ENCODE measurements at places on chromosomes 7 and 10.
A peak's percentile ranks its signal among the peaks of the same experiment; 100 is the strongest.

GRCh38 chr10:80498078-80498832 lies 39.4 kb upstream of the SH2D4B start:
- DNase-seq, result no peak

DNA sequence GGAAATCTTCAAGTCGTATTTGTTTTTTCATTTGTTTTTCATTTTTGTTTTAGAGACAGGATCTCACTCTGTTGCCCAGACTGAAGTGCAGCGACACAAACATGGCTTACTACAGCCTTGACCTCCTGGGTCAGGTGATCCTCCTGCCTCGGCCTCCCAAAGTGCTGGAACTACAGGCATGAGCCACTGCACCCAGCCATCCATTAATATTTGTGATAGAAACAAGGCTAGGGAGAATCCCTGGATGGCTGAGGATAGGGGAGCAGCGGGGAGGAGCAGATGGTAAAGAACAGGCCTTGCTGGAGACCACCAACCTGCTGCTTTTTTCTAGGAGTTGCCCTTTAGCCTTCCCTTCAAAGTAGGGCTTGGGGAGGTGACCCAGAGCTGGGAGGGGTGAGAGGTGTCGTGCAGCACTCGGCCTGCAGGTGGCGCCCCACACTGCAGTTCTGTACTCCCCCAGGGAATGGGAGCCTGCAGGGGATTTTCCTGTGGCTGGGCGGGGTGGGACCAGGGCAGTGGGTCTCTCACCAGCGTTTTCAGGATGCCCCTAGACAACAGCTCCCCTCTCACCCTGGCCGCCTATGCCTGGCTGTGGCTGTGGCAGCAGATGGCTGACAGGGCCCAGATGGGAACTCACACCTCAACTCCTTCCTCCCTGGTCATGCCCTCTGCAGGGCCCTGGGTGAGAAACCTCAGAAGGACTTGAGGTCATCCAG lies 12.6 kb upstream of the CDH23 start:
- DNase-seq, result peak; percentile 44

DNA sequence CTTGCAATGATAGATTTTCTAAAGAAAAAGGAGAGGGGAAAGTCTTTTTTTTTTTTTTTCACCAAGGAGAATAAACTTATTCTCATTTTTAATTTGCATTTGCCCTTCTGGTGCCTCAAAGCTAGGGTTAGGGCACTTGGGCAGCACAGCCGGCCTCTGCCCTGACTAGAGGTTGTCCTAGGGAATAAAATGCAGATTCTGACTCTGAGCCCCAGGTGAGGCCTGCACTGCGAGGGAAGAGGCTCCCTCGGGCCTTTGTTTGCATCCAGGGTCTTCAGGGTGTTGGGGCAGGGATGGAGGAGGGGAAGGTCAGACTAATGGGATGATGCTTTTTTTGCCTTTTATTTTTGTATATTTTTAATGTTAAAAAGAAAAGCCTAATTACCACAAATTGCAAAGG lies 7.8 kb downstream of the MYL7 start:
- DNase-seq, result no peak

- DNase-seq, result no peak
Observed at GRCh38 chr7:132872034-132872433, 209.9 kb downstream of the CHCHD3 start.

GRCh38 chr10:33556620-33557019 lies 222.2 kb upstream of the NRP1 start:
- no peak for DNase-seq

DNA sequence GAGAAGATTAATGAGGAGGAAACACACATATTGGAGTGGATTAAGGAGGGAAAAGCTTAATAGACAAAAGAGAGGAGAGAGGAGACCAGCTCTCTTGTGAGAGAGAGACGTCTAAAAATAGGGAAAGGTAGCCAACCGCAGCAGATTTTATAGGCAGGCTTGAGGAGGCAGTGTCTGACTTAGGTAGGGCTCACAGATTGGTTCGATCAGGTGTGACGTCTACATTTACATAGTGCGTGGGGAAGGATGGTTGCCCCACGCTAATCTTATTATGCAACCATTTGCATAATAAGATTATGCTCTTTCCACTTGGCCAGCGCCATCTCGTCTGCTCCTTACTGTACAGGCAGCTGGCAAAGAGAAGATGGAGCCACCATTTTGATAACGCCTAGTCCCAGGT lies 122.0 kb downstream of the MARCHF5 start:
- no peak for DNase-seq

- DNase-seq, result no peak
Observed at GRCh38 chr10:78229489-78229888, 195.8 kb downstream of the RPS24 start.

GRCh38 chr7:98760201-98760651 lies 109.6 kb downstream of the TMEM130 start:
- no peak for DNase-seq

DNA sequence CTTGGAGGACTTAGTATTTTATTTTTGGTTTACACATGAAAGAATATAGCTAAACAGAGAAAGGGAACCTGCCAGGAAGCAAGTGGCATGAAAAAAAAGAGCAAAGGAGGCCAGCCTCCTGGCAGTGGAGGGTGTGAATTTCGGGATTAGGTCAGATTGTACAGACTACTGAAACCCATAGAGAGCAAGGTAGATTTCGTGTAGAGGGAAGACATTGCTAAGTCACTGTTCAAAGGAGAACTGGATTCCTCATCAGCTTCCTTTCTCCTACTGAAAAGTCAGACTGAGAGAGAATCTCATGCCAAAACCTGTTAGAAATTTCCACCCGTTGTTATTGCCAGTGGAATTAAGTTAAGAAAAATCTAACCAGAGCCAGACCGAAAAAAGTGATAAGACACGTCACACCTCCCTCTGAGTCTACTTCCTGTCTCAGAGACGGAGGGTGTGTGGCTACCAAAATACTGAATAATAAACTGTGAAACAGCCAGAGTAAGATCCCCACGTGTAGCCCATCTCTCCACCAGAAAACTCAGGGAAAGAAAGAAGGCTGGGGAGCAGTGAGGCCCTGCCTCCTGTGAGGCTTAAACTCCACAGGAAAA lies 118.8 kb downstream of the SKIDA1 start:
- DNase-seq, result no peak

GRCh38 chr10:104663076-104663475 lies 22.0 kb downstream of the SORCS3 start:
- DNase-seq, result no peak

- DNase-seq, result peak; percentile 3
Observed at GRCh38 chr10:130188195-130189175, 52.3 kb downstream of the GLRX3 start.

DNA sequence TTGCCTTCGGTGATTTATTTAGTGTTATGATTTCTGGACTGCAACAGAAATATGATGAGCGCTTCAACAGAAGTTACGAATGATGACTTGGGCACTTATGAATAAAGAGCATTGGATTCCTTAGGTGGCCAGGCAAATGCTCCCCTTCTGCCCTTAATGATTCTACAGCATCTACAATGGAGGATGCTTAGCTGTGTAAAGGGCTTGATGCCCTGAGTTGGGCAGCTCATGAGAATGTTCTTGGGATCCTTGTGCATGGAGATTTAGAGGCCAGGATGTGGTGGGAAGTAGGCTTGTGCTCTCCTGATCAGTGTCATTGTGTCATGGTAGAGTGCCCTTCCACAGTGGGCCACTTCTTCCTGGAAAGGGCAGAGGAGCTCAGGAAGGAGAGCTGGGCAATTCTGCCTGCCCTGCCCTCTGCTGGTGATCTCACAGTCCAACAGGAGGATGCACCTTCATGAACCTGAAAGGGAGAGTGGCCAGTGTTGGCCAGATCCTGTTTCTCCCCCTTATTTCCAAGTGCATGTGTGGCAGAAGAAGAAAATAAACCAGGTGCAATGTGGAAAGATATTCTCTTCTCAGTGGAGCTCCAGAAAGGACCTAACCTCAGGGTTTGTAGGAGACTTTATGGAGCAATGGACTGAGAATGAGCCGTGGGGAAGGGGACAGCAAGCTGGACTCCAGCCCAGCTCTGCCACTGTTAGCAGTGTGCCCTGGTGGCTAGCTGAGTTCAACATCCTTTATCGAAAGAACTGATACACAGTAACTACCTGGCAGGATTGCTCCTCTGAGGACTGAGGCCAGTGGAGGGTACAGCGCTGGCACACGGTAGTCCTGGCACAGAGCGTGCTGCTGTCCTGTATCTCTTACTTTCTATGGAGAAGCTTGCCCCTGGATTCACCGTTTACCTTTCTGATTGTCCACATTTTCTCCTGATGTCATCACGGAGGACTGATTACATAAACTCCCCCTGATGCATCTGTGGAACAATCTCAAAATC lies 182.9 kb downstream of the BMPER start:
- peak; percentile 16 for DNase-seq

DNA sequence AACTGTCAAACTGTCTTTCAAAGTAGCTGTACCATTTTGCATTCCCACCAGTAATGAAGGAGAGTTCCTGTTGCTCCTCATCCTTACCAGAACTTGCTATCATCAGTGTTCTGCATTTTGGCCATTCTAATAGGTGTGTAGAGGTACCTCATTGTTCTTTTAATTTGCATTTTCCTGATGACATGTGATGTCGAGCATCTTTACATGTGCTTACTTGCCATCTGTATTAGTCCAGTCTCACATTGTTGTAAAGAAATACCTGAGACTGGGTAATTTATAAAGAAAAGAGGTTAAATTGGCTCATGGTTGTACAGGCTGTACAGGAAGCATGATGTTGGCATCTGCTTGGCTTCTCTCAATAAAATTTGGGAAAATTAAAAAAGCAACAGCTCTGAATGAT lies 38.7 kb upstream of the EEPD1 start:
- DNase-seq, result no peak

GRCh38 chr7:120950539-120951308 lies at the start of gene ING3:
Gene ING3 (plus strand): TSS chr7:120950777. CDS start chr7:120950897, 120 bp downstream.
- peak; percentile 95 for DNase-seq

- no peak for DNase-seq
Observed at GRCh38 chr7:88758381-88759229, 895 bp upstream of the ZNF804B start.

GRCh38 chr10:95664543-95664942 lies 8.0 kb upstream of the ALDH18A1 start:
- no peak for DNase-seq

DNA sequence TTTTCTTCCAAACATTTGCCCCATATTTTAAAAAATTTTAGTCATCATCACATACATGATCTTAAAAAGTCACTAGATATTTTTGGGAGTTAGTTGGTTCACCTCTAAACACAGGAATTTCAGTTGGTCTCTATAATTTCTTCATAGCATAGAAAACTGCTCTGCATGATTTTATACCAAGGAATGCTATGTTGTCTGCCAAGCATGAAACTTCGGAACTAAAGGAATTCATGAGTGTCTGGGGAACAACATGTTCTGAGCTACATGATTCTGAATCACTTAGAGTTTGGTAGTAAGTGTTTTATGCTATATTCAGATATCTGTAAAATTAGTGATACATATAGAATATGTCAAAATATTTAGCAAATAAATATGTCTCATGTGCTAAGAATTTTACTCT lies 957.8 kb downstream of the GATA3 start:
- DNase-seq, result no peak

DNA sequence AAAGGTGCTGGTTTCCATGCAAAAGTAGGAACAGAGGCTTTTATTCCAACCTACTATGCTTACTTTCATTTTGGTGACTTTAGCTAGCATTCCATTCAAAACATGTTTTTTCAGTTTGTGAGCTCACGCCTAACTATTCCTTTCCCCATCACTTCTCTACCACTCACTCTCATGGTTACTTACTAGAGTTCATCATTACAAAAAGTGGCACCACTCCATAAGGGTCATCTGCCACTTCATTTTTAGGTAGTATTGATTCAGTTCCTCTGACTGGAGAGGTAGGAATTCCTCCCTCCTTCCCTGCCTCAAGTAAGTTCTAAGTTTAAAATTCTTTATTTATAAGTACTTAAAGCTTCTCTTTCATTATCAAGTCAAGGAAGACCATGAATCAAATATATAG lies 543.1 kb downstream of the HTR7 start:
- DNase-seq, result no peak

GRCh38 chr7:117157241-117158209 lies 165.3 kb downstream of the WNT2 start:
- no peak for DNase-seq

DNA sequence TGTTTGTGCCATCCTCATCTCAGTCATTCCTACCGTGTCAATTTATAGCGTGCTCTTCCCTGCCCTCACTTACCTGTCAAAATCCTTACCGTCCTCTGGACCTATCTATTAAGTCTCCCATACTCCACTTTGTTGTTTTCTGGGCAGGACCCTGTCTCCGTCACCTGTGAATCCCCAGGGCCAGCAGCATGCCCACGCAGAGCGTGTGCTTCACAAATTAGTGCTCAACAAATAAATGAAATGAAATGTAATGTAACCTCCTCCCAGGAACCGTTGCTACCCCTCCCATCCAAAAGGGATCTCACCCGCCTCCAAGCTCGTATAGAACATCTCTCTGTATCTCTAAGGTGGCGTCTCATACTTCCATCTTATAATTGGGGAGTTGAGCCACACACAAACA lies 589.9 kb upstream of the MGMT start:
- no peak for DNase-seq

GRCh38 chr7:116311259-116311658 lies 100.9 kb downstream of the TES start:
- DNase-seq, result no peak

DNA sequence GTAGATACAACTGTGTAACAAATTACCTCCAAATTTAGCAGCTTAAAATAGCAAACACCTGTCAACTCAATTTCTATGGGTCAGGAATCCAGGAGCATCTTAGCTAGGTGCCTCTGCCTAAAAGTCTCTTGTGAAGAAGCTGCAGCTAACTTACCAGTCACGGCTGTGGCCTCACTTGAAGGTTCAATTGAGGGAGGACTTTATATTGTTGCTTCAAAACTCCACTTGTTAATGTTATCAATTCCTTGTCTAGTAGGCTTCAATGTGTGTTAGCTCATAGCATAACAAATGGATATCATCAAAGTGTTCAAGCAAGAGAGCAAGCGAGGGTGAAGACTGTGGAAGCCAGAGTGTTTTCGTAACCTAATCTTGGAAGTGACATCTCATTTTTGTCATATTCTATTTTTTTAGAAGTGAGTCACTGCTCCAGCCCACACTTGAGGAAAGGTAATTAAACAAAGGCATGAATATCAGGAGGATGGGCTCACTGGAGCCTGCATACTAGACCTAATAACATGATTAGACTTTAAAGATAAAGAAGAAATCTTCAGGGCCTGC lies 172.9 kb downstream of the SPAG6 start:
- DNase-seq, result no peak

GRCh38 chr10:75202321-75203045 lies 8.1 kb upstream of the VDAC2 start:
- peak; percentile 41 for DNase-seq

GRCh38 chr10:84811113-84811512 lies 482.7 kb downstream of the CCSER2 start:
- DNase-seq, result no peak

DNA sequence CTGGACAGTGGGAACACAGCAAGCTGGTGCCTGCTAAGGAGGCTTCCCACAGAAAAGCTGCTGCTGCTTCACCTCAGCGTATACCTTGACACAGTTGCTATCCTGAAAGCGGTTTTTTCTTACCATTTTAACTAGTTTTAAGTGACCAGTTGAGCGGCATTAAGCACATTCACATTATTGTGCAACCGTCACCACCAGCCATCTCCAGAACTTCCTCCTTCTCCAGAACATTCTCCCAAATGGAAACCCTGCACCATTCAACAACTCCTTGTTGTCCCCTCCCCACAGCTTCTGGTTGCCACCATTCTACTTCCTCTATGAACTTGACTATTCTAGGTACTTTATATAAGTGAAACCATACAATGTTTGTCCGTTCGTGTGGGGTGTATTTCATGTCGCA lies 169.9 kb downstream of the SNX10 start:
- no peak for DNase-seq

- no peak for DNase-seq
Observed at GRCh38 chr7:134014935-134015334, 112.2 kb upstream of the LRGUK start.

- DNase-seq, result no peak
Observed at GRCh38 chr7:44132039-44132438, 8.7 kb upstream of the POLD2 start.

All from HepG2 (cell line).